H1 (cell line): ENCODE measurements at places on chromosomes 3 and 15. TPM values are rescaled to one million over a fixed set of nuclear protein-coding genes. Genes with fewer than 3 reads are reported as not detected.

GRCh38 chr3:140699516-140700231 lies 21.8 kb downstream of the TRIM42 start:
- DNase-seq = no peak

DNA sequence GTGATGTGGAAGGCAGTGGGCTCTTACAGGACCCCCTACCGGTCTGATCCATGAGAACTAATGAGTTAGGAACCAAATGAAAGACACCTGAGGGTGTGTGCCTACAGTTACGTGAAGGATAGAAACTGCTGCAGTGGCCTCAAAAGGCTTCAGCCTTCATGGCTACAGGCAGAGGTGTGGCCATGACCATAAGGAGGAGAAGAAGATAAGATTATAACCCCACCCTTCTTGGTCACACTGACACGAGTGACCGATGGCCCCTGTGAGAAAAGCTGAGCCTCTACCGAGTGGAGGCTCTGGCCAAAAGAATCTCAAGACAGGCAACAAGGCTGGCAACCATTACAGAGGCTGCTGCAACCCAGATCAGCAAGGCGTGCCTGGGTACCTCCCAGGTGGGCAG lies 6.3 kb downstream of the RFT1 start:
- DNase-seq = no peak

DNA sequence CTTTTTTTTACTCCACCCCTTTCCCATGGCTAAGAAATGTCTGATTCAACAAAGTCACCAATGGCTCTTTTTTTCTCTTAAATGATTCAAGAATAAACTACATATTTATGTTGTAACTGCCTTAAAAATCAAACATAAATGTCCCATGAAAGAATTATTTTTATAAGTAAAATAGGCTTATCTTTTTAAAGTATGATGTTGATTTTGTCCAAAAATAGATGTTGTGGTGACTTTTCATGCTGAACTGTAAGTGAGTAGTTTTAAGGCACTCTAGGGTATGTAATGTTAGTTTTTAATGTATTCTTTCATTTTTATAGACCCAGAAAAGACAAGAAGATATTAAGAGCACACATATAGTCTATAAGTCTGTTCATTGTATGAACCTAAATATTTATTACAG lies 594.9 kb downstream of the NLGN1 start:
- DNase-seq = no peak

Gene FES
- total RNA-seq = 6.8 and 8.6 TPM in 2 replicates

- DNase-seq = peak; percentile 60
Observed at GRCh38 chr15:76151599-76151974, 91.8 kb downstream of the TMEM266 start.

DNA sequence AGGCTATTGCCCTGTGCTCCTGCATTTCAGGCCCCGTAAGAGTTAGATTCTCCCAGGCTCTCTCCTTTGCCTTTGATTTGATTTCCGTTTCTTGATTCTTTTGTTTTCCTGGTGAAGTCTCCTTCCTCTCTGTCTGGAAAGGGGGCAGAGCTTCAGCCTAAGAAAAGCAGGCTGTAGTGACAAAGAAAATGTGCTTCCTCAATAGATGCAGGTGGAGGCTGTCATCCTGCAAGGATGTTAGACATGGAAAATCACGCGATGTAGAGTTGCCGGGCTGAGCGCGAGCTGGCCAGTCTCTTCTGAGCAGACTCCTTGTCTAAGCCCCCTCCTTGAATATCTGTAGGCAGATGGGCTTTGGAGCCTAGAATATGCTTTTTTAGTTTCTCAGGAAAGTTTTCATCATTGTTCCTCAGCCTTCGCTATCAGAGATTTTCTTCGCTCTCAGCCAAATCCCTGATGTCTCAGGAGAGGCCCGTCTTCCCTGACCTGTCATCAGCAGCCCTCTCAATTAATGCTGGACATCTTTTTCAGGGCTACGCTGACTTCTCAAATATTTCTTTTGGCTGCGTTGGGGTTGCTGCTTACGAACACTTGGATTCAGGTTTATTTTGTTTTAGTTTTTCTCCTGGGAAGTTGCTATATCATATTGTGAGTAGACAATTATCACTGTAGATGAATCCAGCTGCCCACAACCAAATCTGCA lies 163.6 kb downstream of the ITPR1 start:
- DNase-seq = no peak

- no peak for DNase-seq
Observed at GRCh38 chr3:134598763-134599545, 51.9 kb downstream of the KY start.

DNA sequence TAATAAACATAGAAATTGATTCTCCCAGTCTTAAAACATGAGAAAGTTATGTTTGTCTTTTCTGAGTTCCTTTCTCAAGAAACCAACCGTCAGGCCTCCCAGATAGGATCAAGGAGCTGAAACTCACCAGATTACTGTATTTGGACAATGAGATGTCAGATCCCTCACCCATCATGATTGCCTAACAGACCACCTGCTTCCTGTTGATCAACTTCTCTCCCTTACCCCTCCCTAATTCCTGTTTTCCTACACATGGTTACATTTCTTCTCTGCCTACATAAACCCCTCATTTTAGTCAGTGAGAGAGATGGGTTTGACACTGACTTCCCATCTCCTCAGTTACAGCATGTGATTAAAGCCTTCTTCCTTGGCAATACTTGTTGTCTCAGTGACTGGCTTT lies 917.5 kb downstream of the FHIT start:
- no peak for DNase-seq

Gene CYP8B1
- total RNA-seq = not detected in 2 replicates

Gene GCNT3
- not detected in 2 replicates for total RNA-seq

Gene TMC3
- not detected in 2 replicates for total RNA-seq

DNA sequence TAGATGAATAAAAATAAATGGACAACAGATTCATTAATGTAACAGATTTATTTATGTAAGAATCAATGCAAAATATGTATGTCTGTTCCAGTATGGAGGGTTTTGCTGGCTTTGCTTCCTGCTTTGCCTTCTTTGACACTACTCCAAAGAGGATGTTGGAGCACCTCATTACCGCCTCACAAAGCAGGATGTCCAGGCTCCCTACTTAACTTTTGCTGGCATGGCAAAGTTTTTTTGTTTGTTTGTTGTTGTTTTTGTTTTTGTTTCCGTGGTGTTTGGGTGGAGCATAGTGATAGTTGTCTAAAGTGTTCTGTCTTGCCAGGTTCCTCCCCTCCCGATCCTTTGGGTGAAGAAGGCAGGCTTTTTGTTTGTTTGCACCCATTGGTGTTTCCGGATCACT lies 38.7 kb downstream of the DIPK2A start:
- DNase-seq = no peak

Gene ADCY5
- 18.5 and 18.9 TPM in 2 replicates for total RNA-seq

DNA sequence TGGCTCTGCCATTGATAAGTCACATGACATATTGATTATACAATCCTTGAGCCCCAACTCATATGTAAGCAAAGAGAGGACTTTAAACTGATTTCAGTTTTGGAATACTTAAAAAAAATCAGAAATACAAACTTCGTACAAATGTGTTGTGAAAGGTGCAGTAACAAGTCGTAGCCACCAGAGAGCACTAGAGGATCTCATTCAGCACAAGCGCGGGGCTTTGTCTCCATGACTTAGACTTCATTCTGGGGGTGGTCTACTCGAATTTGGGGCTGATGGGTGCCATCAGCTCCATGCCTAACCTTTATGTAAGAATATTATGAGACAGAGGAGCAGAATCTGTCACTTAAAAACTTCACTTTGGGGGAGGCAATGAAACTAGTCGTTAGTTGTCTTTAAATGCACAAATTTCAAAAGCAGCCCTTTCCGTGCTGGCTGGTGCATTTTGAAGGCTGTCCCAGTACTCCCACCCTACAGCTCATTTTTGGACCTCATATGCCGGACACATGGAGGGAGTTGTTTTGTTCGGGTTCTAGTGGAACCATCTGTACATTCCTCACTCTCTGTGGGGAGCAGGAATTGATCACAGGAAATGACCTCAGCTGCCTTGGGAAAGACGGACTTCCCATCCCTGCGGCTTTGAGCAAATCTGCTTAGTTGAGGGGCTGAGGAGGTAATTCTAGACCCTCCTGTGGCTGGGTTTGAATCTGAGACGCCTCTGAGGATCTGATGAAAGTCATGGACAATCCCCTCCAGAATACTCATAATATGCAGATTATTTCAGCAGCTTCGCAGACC lies 27.5 kb upstream of the MASP1 start:
- DNase-seq = no peak

DNA sequence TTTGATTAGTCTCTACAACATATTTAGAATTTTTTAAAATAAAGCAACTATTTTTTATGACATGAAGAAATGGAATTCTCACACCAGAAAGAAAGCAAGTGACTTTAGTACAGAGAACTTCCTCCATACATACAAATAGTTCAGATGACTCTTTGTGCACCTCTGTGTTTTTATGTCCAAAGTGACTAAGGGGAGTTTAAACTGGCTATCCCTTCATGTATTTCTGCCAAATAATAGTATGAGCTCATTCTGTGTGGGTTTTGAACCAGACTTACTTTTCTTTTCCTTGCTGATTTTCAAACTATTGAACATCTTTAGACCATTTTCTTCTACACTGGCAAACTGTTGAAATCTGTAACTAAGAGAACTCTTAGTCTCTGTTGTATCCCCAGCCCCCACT lies 196.3 kb downstream of the EPHA3 start:
- no peak for DNase-seq

Gene PCOLCE2
- total RNA-seq = 11.6 and 12.6 TPM in 2 replicates

Gene ASB14
- total RNA-seq = not detected in 2 replicates

Gene KCNAB1
- 2.3 and 2.4 TPM in 2 replicates for total RNA-seq

DNA sequence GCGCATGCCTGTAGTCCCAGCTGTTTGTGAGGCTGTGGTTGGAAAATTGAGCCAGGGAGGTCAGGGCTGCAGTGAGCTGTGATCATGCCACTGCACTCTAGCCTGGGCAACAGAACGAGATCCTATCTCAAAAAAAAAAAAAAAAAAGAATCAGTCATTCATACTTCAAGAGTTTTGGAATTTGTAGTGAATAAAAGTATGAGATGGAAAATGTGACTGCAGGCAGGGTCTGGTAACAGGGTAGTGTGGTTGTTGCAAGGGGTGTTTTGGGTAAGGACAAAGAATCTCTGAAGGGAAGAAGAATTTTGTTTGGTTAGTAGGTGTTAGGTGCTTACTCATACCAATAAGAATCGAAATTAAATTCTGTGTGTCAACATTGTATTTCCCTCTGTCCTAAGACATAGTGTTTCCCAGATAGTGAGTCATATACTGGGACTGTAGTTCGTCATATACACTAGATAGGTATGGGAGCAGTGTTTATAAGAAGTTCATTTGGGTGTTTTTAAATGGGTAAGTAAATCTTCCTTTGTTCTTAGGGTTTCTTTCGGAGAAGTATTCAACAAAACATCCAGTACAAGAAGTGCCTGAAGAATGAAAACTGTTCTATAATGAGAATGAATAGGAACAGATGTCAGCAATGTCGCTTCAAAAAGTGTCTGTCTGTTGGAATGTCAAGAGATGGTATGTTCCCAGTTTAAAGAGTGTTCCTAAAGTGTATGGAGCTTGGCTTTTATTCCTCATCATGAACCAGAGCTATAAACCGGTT lies 14.2 kb downstream of the NR1D2 start:
- DNase-seq = no peak

DNA sequence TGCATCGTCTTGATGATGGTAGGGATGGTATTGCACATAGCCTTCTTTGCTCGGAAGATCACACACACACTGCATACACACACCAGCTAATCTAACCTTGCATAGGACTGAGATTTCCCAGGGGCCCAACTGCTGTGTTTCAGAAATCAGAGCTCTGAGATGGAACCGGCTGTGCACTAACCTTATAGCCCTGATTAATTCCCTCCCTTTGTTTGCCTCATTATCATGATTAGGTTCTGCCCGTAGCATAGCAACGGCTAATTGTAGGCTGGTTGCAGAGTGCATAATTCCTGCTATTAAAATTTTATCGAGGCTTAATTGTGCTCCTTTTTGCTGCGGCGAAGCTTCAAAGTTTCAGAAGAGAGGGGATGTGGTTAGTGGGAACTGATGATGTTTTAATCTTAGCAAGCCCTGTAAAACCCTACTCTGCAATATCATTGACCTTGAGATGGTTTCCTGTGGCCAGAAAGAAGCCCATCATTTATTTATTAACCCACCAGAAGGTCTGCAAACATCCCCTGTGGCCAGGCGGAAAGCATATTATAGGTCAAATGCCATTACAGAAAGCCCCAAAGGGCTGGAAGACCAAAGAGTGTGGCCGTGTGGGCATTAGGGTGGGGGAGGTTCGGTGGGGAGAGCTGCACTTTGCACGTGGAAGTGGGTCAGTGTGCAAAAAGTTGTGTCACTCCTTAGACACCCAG lies 56.2 kb upstream of the GLCE start:
- DNase-seq = no peak
